ENCODE measurements at places on chromosomes 7 and 10. TPM values are rescaled to one million over a fixed set of nuclear protein-coding genes. Genes with fewer than 3 reads are reported as not detected.
A peak's percentile ranks its signal among the peaks of the same experiment; 100 is the strongest.

The NPY gene
- not detected for total RNA-seq

The CLCN1 gene
- total RNA-seq, result not detected

DNA sequence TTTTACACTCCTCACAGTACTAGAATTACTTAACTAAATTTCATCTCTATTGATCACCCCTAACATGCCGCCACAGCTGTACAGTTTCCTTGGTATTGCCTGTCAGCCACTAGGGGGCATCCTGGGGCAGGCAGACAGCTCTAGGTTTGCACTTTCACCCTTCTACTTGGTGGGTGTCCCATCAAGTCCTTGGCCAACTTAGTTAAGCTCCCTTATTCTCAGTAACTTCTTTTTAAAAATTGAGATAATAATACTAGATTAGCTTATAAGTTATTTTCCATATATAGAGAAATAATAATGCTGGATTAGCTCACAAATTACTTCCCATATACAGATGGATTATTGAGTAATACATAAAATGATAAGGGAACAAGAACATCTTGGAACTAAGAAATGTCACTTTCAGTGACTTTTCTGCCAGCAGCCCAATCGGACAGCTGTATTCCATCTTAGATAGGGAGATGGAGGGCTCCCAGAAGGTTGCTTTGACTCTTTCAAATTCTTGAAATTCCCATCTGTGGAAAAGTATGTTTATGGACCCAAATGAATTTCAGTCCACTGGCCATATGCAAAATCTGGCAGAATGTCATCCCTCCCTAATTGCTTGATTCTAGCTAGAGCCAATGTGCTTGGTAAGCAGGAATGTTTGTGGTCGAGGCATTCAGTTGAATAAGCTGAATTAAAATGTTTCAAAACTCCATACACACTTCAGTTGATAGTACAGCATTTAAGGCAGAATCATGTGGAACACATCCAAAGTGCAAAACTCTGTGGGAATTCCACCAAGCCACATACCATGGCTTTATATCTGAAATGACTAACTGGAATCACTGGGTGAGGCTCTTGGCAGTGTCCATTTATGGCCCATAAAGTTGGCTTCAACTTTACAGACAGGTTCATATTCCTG, 309.7 kb downstream of the CSTF2T start:
- H3K36me3 ChIP-seq, result no peaks in the 10 kb centered on the region
- no peak overlapping the region for H3K27ac ChIP-seq
- H3K27me3 ChIP-seq, result no peaks in the 10 kb centered on the region
- peak; percentile 78 for DNase-seq

DNA sequence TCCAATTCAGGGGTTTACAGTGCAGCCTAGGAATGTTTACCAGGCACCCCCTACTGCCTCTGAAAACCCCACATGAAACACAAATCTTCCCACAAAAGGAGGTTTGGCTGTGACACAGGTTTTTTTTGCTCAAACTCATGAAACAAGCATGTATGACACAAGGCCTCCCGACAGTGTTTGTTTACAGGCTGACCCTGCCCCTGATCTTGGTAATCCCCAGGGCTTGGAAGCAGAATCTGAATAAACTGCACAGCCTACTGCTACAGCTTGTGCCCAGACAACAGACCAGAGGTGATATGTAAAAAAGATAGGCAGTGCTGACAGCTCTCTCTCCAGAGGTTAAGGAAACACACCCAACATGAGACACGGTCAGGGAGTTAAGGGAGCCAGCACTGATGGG, 184.2 kb downstream of the KMT2E start:
- no peak overlapping the region for H3K27ac ChIP-seq
- H3K4me1 ChIP-seq, result no peaks in the 10 kb centered on the region
- no peaks in the 10 kb centered on the region for H3K36me3 ChIP-seq

Measured in Karpas-422 (cell line).